NCI-H146 (cell line): ENCODE measurements at places on chromosomes 1 and 21.

GRCh38 chr1:36172983-36173382 is 17.0 kb downstream of the MAP7D1 start:
- no peak for DNase-seq

GRCh38 chr1:63821091-63822005 is 47.5 kb downstream of the ROR1 start:
- no peak for DNase-seq

DNA sequence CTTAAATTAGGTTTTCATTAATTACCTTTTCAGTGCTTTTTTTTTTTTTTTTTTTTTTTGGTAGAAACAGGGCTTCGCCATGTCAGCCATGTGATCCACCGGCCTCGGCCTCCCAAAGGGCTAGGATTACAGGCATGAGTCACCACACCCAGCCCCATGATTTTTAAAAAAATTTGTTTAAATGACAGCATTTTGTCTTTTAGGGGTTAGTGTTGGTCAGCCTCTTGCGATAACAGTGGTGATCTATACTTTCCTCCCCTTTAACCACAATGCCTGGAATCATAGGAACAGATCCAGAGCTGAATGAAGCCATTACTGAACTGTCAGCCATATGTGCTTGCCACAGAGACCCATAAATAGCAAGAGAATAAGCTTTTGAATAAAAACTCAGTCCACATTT is 73.9 kb downstream of the CACHD1 start:
- DNase-seq: no peak

- no peak for DNase-seq
These were observed 3.7 kb downstream of the SLC19A1 start for GRCh38 chr21:45538381-45539045.

DNA sequence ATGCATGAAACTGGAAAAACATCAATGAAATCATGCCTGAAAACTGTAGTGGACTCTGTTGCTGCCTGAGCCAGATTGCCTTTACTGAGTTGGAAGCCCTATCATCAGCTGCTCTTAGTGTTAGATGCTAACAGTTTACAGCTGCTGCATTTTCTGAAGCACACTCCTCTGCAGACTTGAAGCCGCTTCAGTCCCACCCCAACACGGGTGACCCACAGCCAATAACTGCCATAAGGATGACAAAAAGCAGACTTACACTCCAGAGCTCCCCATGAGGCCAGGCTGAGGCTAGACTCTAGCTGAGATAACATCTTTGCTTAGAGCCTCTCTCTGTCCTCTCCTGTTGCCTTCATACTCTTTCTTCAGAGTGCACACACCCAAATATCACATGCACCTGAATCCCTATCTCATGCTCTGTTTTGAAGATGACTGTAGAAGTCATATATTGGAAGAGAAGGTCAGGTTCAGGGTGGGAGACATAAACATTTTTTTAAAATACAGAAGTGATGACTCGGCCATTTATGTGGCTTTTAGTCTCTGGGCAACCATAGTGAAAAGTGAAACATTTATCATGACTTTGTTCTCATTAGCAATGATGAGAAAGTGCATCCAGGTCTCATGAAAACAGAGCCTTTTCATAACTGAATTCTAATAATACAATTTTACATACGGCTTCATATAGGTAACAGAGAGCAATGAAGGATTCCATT is 161.0 kb downstream of the KCNK2 start:
- no peak for DNase-seq

DNA sequence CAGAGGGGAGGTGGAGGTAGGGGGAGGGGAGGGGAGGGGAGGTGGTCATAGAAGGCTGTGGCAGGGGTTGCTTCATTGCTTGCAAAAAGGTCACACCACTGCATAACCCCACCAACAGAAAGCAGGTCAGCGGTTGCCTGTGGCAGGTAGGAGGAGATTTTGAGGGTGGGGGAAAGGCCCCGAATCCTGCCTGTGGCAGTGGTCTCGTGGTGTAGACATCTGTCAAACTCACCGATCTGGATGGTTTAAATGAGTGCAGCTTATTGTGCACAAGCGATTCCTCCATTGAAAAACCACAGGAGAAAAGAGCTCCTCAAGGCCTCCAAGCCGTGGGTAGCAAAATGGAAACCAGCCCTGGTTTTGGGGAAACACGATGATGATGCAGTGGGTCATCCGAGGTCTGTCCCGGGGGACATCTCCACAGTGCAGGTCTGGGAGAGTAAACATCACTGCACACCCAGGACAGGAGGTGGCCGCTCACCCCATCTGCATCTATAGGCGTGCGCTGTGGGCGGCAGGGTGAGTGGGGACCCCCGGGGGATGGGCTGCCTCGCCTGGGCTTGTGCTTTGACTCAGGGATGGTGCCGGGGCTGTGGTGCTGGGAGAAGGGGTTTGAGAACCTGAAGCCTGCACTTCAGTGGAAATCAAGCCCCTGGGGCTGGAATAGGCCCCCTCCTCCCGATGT is 112.3 kb downstream of the CRYAA start:
- DNase-seq: no peak

- no peak for DNase-seq
These were observed 32.1 kb upstream of the HIVEP3 start for GRCh38 chr1:41950820-41951219.
